COLO829 (cell line): ENCODE measurements at places on chromosomes 12 and 14.

- DNase-seq, result no peak
These were observed 47.9 kb upstream of the NTF3 start for GRCh38 chr12:5384015-5384414.

- no peak for DNase-seq
These were observed 17.4 kb downstream of the EXD2 start for GRCh38 chr14:69208666-69209065.

GRCh38 chr14:95770777-95771176 lies 56.9 kb upstream of the TCL1A start:
- DNase-seq, result no peak

DNA sequence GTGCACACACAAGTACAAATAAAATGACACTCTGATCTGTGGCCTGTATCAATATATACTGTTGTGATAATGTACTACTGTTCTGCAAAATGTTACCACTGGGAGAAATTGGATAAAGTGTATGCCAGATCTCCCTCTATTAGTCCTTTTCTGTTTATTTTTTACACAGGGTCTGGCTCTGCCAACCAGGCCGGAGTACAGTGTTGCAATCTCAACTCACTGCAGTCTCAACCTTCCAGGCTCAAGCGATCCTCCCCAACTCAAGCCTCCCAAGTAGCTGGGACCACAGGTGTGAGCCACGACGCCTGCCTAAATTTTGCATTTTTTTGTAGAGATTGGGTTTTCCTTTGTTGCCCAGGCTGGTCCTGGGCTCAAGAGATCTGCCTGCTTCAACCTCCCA lies 1.9 kb downstream of the NT5DC3 start:
- no peak for DNase-seq

- DNase-seq, result no peak
These were observed 1.3 kb downstream of the DYRK4 start for GRCh38 chr12:4563336-4563735.

DNA sequence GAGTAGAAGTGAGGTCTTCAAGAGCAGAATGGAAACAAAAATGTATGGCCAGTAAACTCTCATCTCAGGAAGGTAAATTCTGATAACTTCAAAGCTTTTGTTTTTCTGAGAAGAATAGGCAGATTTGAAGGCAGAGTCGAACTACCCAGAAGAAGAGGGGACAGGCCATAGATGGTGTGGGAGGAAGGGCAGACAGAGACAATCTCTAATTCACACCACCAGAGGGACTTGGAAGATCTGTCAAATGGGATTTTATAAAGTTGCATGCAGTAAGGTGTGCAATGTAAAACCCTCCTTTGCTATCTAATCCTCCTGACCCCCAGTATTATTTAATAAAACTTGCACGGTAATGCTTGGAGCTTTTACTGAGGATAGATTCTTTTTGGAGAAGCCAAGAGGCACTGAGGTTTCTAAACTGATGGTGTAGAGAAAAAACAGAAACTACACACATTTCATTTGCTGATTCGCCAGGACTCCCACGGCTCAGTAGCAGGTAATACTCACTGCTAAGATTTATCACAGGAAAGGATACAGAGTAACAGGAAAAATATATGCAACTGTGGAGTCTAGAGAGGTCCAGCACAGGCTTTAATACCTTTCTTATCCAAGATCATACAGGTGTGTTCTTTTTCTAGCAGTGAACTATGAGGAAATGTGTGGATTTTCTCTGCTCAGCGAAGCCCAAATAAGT lies 18.3 kb downstream of the SLC38A2 start:
- DNase-seq, result no peak
